ENCODE measurements at places on chromosomes 7 and 10. TPM values are rescaled to one million over a fixed set of nuclear protein-coding genes. Genes with fewer than 3 reads are reported as not detected.

- no peak for DNase-seq
Observed at GRCh38 chr7:137949416-137950262, 52.2 kb downstream of the CREB3L2 start.

SERPINE1 gene
- total RNA-seq: 55.4 TPM

- no peak for DNase-seq
Observed at GRCh38 chr7:108210796-108211195, 80.6 kb upstream of the LAMB4 start.

- no peak for DNase-seq
Observed at GRCh38 chr7:2882111-2882510, 38.0 kb upstream of the GNA12 start.

DNA sequence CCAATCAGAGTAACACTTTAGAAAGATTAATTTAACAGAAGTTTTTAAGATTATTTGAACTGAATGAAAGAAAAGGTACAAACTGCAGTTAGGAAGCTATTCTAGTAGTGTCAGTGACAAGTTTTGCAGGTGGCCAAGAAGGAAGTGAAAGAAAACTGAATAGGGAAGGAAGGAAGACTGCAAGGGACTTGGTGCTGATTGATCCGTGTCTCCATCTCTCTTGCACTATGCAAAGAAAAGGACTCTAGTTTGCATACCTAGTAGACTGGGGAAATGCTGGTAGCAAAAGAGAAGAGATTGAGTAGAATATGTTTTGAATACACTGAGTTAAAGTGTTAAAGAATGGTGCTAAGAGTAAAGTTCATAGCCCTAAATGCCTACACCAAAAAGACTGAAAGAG lies 33.0 kb downstream of the OR6V1 start:
- DNase-seq: no peak

HOXA13 gene
- total RNA-seq: not detected

FAM237B gene
- not detected for total RNA-seq

FRG2B gene
- total RNA-seq: not detected

CLCN1 gene
- total RNA-seq: 0.18 TPM

DNA sequence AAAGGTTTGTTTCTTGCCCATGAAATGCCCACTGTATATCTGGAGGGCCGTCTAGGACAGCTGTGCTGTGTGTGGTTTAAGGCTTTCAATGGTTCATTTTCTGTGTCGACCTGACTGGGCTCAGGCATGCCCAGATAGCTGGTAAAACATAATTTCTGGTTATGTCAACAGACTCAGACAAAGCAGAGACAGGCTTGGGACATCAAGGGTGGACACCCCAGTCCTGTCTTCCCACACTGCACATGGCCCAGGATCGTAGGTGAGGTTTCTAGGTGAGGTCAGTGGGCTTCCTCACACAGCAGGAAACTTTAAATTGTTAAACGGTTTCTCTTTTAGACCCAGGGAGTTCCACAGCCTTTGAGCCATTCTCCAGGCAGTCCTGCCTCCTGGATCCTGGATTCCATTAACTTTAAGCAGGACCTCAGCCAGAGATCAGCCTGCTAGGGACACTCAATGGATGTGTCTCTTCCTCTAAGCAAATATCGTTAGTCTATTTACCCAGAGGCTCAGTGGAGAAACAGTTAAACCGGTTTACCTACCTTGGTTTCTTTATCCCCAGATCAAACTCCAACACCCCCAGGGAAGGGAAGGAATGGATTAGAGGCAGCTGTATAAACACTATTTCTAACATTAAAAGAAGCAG lies 66.4 kb downstream of the ST8SIA6 start:
- DNase-seq: peak; percentile 13

LIPN gene
- total RNA-seq: 0.55 TPM

- DNase-seq: no peak
Observed at GRCh38 chr10:90420637-90421318, 437.1 kb downstream of the HTR7 start.

DNAJC12 gene
- 6.4 TPM for total RNA-seq

GRCh38 chr7:94049615-94050014 lies 45.5 kb upstream of the BET1 start:
- no peak for DNase-seq

GRCh38 chr10:22704942-22705341 lies 9.4 kb downstream of the PIP4K2A start:
- DNase-seq: no peak

DNA sequence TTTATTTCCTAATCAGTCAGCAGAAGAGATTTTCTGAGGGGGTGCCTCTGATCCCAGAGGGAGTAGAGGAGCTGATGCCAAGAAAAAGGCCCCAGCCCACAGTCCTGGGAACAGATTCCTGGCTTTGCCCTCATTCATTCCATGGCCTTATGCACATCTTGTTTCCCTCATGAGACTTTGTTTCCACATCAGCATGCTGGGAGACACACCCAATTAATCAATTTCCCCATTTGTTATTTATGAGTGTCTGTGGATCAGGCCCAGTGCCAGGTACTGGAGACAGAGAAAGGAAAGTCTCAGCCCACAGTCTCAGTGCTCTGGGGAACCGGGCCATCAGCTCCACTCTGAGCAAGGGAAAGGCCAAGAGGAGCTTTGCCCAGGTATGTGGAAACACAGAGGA lies 496.2 kb upstream of the ZMIZ1 start:
- DNase-seq: peak; percentile 59

HOXA9 gene
- 0.46 TPM for total RNA-seq

GRCh38 chr10:125859128-125859817 lies 21.8 kb downstream of the DHX32 start:
- no peak for DNase-seq

EBF3 gene
- 1.1 TPM for total RNA-seq

INTS15 gene
- 34.5 TPM for total RNA-seq

- no peak for DNase-seq
Observed at GRCh38 chr7:156139112-156139511, 326.8 kb upstream of the SHH start.

- DNase-seq: no peak
Observed at GRCh38 chr10:117140525-117140902, 2.4 kb upstream of the VAX1 start.

ACBD7 gene
- 1.9 TPM for total RNA-seq

DNA sequence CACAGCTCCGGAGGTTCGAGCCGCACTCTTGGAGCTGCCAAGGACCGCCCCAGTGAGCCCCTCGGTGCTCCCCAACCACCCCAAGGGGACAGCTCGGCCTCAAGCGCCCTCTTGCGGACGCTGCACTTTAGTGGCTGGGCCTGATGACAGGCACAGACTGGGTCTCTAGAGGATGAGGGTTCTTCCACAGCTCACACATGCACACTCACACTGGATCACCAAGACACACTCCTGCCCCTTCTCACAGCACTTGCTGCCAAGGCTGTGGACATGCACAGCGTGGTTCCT lies 2.1 kb downstream of the RET start:
- DNase-seq: peak; percentile 52

GRCh38 chr7:19754521-19755116 lies 18.8 kb downstream of the TMEM196 start:
- DNase-seq: no peak

All from lung (tissue), 17 donors.